NCI-H524 (cell line): ENCODE measurements at places on chromosomes 16 and 17.

GRCh38 chr17:67765623-67766022, 47.9 kb downstream of the NOL11 start:
- no peak for DNase-seq

DNA sequence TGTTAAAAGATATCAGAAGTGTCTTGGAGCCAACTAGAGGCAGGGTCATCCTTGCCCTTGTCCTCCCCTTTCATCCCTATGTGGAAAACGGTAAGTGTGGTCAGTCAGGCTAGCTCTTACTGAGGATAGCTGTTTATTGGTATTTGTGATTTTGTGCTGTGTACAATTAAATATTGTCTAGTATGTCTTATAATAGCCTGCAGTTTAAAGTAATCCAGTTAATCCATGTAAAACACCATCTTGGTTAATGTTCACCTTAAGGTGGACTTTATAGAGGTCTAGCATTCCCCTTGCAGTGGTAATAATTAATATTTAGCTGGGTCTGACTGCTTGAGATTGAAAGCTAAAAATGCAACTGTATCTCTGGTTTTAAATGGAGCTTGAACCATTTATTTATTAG, 25.6 kb downstream of the METTL9 start:
- DNase-seq: no peak

DNA sequence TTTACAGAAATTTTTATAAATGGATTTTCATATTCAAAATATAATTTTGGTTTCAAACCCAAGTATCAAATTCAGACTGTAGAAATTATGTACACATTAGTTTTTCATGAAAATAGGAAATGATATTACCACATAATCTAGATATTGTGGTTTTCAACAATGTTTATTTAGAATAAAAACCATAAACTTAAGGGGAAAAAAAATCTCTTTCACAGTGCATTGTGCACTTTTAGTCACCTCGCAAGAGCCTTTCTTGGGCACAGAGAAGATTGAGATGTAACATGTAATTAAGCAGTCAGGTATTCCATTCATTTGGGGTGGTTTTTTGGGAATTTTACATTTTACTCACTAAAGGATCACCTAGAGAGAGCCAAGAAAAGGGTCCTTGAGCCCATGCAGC, 104.0 kb downstream of the TANC2 start:
- no peak for DNase-seq

- DNase-seq: peak; percentile 20
Measured at GRCh38 chr16:12898551-12898950, 2.8 kb upstream of the SHISA9 start.

DNA sequence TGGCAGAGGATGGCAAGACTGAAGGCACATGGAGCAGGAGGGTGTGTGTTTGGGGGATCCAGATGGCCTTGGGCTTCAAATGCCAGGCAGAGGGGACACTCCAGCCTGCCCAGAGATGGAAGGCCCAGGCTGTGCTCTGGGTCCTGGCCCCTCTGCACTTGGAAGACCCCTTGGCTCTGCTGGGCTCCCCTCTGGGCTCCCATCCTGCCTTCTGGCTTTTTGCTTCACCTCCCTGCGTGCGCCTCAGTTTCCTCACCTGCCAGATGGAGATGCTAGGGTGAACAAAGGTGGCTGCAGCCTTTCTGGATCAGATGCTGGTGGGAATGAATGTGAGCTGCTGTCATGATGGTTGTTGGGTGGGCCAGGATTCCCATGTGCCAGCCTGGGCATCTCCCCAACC, 3.0 kb downstream of the SNN start:
- no peak for DNase-seq

GRCh38 chr17:49616601-49617131, 41.0 kb downstream of the NXPH3 start:
- DNase-seq: no peak

DNA sequence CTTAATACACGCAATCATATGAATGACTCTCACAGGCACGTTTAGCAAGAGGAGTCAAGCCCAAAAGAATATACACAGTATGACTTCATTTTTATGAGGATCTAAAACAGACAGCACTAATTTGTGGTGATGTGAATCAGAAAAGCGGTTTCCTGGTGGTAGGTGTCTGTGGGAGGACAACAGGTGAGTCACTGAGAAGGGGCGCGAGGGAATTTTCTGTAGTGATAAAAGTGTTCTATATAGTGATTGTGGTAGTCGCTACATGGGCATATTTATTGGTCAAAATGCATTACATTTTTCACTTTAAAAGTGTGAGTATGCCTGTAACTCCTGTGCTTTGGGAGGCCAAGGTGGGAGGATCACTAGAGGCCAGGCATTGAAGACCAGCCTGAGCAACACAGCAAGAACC, 7.6 kb upstream of the TNRC6A start:
- DNase-seq: no peak

- DNase-seq: no peak
Measured at GRCh38 chr16:49596648-49597291, 223.2 kb downstream of the C16orf78 start.

DNA sequence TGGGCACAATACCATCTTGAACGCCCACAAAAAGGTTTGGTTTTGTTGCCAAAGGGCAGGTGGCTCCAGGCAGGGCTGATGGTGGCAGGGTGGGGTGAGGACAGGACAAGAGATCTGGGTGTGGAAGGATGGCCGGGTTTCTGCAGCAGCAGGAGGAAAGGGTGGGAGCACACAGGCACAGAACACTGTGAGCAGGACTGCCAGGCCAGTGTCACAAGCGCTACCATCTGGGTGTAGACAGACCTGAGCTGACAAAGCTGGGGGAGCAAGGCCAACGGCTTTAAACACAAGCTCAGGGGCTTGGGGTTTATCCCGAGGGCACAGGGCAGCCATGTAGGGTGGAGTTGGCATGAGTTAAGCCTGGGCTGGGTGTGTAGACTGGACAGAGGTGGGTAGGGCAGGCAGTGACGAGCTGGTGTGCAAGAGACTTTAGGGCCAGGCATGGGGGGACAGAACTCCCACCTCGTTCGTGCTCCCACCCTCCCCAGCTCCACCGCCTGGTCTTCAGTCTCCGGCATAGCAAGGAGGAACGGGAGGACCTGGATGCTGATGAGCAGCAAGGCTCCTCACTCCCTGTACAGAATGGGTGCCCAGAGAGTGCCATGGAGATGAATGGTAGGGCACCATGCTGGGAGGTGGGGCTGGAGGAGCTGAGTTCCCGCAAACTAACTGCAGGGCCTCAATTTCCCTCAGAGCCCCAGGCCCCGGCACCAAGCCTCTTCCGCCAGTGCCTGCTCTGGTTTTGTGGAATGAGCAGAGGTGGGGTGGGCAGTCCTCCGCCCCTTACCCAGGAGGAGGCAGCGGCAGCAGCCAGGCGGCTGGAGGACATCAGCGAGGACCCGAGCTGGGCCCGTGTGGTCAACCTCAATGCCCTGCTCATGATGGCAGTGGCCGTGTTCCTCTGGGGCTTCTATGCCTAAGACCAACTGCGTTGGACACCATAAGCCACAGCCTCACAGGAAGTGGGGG, 7.0 kb downstream of the SLC5A2 start:
- DNase-seq: no peak

- no peak for DNase-seq
Measured at GRCh38 chr17:49944273-49944870, 24.6 kb upstream of the DLX4 start.

GRCh38 chr16:48507391-48507790, 102.6 kb downstream of the N4BP1 start:
- DNase-seq: no peak

DNA sequence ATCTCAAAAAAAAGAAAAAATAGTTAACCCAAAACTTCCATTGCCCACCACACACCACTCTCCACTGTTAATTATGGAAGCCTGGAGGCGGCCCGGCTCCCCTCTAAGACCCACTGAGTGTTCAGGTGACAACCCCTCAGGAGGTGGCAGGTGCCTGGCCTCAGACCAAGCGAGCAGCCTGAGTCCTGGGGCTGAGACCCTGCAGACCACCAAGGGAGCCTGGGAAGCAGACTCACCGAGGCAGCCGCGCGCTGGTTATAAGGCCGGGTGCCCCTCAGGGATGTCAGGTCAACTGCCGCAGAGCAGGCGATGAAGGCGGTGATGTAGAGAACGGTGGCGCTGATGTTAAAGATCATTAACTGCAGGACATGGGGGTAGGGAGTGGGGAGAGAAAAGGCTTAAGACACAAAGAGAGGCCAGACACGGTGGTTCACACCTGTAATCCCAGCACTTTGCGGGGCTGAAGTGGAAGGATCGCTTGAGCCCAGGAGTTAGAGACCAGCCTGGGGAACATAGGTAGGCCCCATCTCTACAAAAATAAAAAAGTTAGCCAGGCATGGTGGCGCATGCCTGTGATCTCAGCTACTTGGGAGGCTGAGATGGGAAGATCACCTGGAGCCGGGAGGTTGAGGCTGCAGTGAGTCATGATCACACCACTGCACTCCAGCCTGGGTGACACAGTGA, 13.3 kb downstream of the ARL2BP start:
- DNase-seq: no peak

- DNase-seq: no peak
Measured at GRCh38 chr16:86496262-86496928, 13.9 kb upstream of the FOXF1 start.

GRCh38 chr16:72220875-72221629, 49.1 kb upstream of the PMFBP1 start:
- DNase-seq: peak; percentile 74

DNA sequence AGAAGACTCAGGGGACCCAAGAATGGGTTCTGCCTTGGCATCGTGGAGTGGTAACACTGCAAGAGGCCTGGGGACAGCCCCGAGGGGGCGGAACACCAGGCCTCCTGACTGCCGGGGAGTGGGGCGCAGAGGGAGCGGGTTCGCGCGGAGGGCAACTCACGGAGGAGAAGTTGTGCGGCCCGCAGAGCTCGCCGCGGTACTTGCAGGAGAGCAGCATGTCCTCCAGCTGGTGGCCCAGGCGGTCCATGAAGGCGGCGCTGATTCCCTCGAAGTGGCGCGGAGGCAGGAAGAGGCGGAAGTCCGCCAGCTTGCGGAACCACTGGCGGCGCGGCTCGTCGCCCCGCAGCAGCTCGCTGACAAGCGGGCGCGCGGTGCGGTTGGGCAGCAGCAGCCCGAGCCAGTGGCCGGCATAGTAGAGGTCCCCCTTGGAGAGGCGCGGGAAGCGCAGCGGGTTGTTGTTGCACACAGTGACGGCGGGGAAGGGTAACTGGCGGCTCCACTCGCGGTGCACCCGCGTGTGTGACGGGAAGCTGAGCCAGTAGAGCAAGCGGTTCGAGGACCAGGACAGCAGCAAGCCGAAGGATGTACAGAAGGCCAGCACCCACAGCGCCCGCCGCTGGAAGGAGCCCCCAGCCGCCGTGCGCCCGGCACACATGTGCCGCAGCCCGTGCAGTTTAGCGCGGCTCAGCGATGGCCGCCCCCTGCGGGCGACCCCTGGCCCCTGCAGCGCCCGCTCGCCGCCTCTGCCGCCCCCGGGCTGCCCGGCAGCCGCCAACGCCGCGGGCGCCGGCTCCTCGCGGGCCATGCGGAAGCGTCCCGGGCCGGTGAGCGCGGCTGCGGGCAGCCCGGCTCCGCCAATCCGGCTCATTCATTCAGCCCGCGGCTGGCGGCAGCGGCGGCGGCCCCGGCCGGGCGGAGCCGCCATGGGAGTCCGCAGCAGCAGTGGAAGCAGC, 1.6 kb downstream of the ASIC2 start:
- DNase-seq: peak; percentile 53

GRCh38 chr17:1324201-1324771, 44.8 kb downstream of the TRARG1 start:
- DNase-seq: no peak

DNA sequence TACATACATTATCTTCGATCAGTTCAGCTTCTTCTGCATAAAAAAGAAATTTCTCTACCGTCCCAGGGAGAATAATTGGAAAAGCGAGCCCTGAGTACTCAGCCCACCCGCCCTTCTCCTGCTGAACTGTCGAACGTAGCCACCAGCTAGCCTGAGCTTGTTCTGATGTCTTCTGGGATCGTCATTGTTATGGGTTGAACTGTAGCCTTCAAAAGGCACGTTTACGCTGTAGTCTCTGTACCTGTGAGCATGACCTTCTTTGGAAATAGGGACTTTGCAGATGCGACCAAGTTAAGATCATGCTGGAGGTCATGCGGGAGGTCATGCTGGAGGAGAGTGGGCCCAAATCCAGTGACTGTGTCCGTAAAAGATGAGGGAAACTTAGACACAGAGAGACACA, 86.2 kb downstream of the CMIP start:
- DNase-seq: no peak

- DNase-seq: no peak
Measured at GRCh38 chr16:83270061-83270460, 537.7 kb upstream of the HSBP1 start.

DNA sequence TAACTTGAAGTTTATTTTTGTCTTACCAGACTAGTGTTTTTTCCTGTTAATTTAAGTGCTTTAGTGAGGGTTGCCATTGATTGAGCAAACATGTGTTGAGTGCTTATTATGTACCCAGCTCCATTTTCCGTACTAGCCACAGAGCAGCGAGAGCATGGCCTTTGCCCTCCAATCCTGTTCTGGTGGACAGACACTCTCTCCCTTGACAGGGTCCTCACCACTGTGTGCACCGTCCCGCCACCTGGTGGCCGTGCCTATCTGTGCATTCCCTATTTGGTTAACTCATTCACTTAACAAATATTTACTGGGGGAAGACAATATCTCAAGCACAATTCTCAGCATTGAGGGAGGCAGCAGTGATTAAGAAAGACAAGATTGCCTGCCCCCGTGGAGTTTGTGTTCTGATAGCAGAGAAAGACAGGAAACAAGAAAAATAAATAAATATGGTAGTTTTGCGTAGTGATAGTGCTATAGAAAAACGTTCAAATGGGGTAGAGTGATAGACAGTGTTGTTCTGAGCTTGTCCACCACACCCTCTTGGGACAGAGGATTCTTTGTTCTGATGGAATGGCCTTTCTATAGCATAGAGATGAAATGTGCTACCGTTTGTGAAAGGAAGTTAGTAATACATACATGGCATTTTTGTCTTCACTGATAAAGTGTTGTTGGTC, 13.0 kb downstream of the CDH13 start:
- DNase-seq: peak; percentile 28

DNA sequence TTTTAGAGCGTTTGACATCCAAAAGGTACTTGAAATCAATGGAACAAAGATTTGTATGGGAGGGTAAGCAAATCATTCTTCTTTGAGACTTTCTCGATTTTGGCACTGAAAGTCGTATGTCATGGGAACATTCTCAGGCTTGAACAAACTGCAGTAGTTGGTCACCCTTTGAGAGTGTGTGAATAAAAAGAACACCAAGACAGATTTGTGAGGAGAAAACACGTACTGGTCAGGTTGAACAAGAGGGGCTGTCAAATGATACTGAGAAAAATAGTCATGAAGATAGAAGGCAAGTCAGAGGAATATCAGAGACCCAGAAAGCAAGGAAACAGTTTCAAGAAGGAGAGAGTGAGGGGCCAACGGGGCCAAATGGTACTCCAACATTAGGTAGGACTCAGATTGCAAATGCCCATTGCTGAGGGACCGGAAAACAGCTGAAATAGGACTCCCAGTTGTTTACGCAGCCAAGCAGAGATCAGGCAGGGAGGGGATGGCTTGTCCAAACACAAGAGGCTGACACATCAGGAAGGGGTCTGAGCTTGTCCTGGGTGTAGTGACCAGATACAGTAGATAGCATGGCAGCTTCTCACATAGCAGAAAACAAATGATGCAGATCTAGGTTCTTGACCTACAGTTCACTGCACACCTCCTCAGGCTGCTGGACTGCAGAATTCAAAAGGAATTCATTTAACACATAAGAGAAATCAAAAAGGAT, 74.5 kb upstream of the MYOCD start:
- no peak for DNase-seq
